ENCODE measurements at places on chromosomes 5 and 9.

- no peak for DNase-seq
Observed at GRCh38 chr5:36199620-36200019, 42.1 kb downstream of the NADK2 start.

DNA sequence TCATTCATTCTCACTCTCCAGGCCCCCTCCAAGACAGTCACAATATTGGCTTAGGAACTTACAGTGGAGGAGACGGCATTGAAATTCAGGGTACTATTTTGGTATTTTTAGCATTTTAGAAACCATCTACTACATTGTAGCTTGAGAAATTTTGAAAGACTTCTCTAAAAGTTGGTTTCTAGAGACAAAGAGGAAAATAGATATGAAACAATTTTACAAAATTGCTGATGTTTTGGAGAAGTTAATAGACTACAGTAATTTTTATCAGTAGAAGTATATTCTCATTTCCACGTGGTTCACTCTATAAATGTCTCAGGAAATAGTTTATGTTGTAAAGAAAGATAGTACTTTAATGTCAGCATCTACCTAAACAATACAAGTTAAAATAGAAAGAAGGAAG, 63.2 kb upstream of the ZSWIM6 start:
- DNase-seq: no peak

- DNase-seq: no peak
Observed at GRCh38 chr5:74375271-74375670, 265.3 kb downstream of the ENC1 start.

DNA sequence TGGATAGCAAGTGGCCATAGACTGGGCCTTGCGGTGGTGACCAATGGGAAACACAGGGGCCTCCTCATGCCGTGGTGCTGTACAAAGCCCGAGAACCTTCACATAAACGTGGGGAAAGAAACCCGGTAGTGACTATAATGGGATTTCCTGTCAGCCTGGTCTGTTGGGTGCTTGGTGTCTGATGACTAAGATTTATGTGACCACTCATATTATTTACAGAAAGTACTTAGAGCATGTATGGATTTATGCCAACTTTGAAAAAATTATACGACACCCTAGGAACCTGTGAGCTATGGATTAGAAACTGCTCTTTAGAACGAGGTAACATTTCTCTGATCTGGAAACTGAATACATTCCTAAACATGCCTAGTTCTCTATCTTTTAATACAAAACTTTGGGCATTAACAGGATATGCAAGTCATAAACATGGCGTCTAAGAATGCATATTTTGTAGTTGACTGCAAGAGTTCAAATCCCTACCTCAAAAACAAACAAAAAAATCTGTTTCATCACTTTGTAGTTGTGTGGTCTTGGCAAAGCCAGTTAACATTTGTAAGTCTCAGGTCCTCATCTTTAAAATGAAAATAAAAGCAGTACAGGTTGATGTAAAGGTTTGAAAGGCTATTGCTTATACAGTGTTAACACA, 85.4 kb downstream of the TMEM167A start:
- DNase-seq: no peak

GRCh38 chr5:442335-443238, at the start of gene EXOC3:
EXOC3 (plus strand) TSS chr5:443176; CDS start chr5:446206, 3,030 bp downstream.
- peak; percentile 99 for DNase-seq

DNA sequence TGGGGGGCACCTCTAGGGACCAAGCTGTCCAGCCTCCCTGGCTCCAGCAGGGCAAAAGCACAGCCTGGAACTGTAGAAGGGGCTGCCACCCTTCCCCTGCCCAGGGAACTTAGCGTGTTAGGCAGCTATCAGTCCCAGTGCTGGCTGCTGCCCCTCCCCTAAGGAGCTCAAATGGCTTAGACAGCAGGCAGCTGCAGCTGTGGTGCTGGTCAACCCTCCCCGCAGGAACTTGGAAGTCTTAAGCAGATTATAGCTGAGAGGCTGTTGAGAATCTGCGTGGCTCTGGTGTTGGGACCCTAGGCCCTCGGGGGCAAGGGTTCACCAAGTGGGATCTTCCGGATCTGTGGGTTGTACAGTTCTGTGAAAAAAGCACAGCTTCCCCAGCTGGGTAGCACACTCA, 536.5 kb upstream of the CDH10 start:
- DNase-seq: no peak
